Psoas muscle (tissue), 8 donors: ENCODE measurements at places on chromosomes 16 and 17. TPM values are rescaled to one million over a fixed set of nuclear protein-coding genes. Genes with fewer than 3 reads are reported as not detected.

The UMOD gene
- not detected for total RNA-seq

The OSGIN1 gene
- total RNA-seq: 10.4 TPM

The KRTAP2-2 gene
- total RNA-seq: not detected

The SLX4 gene
- total RNA-seq: 2.5 TPM

The GRAP gene
- total RNA-seq: 2.2 TPM

The CLEC19A gene
- total RNA-seq: not detected

The C16orf54 gene
- 0.57 TPM for total RNA-seq

The CD300E gene
- 0.21 TPM for total RNA-seq

The MAP2K6 gene
- total RNA-seq: 102 TPM

The TNFRSF13B gene
- total RNA-seq: not detected

The MYL11 gene
- total RNA-seq: 2,418 TPM

The CDRT15 gene
- total RNA-seq: not detected

The ZNF267 gene
- total RNA-seq: 4.1 TPM

The SPIRE2 gene
- total RNA-seq: 0.22 TPM

The TMEM88 gene
- total RNA-seq: 31.3 TPM

The KIAA0753 gene
- 3.0 TPM for total RNA-seq

The CSF3 gene
- 39.8 TPM for total RNA-seq

The CNTD1 gene
- 0.79 TPM for total RNA-seq

The ZNF469 gene
- 0.25 TPM for total RNA-seq

The CHMP6 gene
- total RNA-seq: 32.0 TPM

The HS3ST3B1 gene
- 0.64 TPM for total RNA-seq

The HOXB4 gene
- total RNA-seq: 0.80 TPM

The LGALS9 gene
- total RNA-seq: 10.8 TPM

The ACSM2A gene
- total RNA-seq: not detected

The CD300LG gene
- 9.5 TPM for total RNA-seq

The SLC6A2 gene
- total RNA-seq: not detected

The C17orf113 gene
- 1.2 TPM for total RNA-seq

The PABPN1L gene
- total RNA-seq: not detected

The TBC1D3L gene
- 8.1 TPM for total RNA-seq

The KLHL10 gene
- not detected for total RNA-seq

The DOC2A gene
- total RNA-seq: not detected

The FOXL1 gene
- total RNA-seq: 0.41 TPM

The IGSF6 gene
- total RNA-seq: 3.0 TPM

The LCAT gene
- total RNA-seq: 12.4 TPM

The METRNL gene
- total RNA-seq: 24.0 TPM

The GNGT2 gene
- 2.0 TPM for total RNA-seq

The OTOA gene
- not detected for total RNA-seq

The CNTNAP1 gene
- total RNA-seq: 1.9 TPM

The KCNJ12 gene
- 27.5 TPM for total RNA-seq

The TMEM132E gene
- not detected for total RNA-seq

The CCL1 gene
- total RNA-seq: not detected
